Mesothelial cell of epicardium (in vitro differentiated cells): ENCODE measurements at places on chromosomes 7 and 10.

GRCh38 chr10:102599565-102600327, 44.5 kb upstream of the TRIM8 start:
- DNase-seq: no peak

GRCh38 chr7:24863626-24864025, 106.4 kb upstream of the GSDME start:
- no peak for DNase-seq

- DNase-seq: no peak
These were observed 36.6 kb upstream of the ZNRF2 start for GRCh38 chr7:30247541-30248401.

GRCh38 chr10:49598164-49598856, 11.8 kb upstream of the SLC18A3 start:
- no peak for DNase-seq

GRCh38 chr10:70233939-70234300, 691 bp upstream of the PPA1 start:
- DNase-seq: no peak

GRCh38 chr7:37393476-37393875, 55.2 kb downstream of the ELMO1 start:
- no peak for DNase-seq

- no peak for DNase-seq
These were observed 84.8 kb upstream of the CCNY start for GRCh38 chr10:35251373-35252100.

DNA sequence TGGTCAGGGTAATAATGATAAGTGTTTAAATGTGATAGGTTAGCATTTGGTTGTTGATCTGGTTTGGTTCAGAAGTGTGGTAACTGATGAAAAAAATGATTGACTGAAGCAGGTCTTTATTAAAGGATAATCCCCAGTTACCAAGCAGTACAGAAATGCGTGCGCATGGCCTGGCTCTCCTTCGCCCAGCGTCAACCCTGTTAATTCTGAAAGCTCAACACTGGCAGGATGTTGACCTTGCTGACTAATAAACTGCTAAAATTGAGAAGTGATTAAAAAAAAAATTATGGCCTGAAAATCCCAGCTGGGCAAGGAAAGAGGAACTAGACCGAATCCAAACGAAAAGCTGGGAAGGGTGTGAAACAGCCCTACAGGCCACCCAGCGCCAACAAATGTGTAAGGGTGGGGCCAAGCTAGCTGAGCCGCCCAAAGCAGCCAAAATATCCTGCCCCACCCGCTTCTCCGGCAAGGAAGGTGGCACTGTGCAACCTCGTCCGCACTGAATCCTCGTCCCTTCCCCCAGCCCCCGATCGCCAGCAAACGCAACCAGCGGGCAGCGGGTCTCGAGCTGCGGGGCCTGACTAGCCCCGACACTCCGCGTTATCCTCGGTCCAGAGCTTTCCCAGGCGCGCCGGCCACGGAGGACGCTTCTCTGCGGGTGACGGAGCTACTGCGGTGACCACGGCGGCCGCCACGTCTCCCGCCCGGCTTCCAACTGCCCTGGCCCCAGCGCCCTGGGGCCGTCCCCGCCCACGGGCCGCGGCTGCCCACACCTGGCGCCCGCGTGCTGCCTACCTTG, 561 bp downstream of the SHTN1 start:
- DNase-seq: peak; percentile 22

DNA sequence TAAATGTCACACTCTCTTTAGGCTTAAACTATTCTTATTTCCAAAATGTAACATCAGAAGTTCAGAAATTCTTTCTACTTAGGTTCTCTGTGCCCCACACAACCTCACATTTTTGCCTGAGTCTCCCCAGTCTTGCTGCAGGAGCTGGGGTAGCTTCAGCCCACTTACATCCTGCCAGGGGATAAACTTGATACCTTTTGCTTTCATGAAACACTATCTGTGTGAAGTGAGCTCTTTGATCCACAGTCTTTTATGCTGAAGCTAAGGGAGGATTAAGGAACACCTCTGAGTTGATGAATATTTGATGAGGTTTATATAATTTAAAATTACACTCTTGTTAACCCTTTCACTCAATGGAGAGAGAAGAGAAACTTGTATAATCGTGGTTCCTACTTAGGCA, 341.0 kb downstream of the AUTS2 start:
- no peak for DNase-seq

GRCh38 chr7:23287612-23288011, 11.5 kb upstream of the MALSU1 start:
- no peak for DNase-seq

GRCh38 chr7:82404652-82405051, 38.9 kb downstream of the CACNA2D1 start:
- no peak for DNase-seq

- DNase-seq: no peak
These were observed 23.9 kb downstream of the EPC1 start for GRCh38 chr10:32323051-32323450.

- DNase-seq: no peak
These were observed 20.7 kb downstream of the TOMM7 start for GRCh38 chr7:22801912-22802311.

DNA sequence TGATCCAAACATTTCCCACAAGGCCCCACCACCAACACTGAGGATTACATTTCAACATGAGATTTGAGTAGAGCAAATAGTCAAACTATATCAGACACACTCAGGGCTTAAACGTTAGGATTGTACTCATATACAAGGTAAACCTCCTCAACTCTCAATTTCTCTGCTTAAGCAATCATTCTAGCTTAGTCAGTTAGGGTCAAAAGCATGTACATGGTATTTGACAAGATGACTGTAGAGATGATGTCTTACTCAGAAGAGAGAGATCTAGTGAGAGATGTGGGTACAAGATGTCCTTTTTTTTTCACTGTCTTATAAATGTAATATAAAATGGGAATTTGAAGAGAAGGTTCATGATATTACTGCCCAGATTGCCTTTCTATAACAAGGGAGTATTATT, 270.1 kb downstream of the PRKG1 start:
- no peak for DNase-seq

DNA sequence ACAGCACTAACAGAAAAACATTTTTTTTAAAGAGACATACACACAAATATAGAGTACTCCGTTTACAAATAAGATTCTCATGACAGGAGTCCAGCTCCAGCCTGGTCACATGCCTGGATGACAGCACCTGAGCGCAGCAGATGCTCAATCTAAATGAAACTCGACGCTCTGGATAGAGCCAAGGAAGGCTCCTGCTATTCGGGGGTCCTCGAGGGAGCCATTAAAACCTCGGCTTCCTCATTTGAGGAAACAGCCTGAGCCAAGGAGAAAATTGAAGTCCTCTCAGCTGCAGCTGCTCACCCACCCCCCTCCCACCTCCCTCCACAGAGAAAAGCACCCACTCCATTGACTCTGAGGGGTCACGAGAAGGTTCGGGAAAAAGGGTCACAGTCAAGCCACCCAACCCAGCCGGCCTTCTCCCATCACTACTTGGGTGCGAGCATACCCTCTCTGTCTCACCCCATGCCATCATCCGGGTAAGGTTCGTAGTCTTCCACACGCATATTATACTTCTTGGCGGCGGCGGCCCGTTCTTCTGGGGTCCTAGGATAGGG, 673 bp downstream of the NDUFB8 start:
- DNase-seq: no peak

DNA sequence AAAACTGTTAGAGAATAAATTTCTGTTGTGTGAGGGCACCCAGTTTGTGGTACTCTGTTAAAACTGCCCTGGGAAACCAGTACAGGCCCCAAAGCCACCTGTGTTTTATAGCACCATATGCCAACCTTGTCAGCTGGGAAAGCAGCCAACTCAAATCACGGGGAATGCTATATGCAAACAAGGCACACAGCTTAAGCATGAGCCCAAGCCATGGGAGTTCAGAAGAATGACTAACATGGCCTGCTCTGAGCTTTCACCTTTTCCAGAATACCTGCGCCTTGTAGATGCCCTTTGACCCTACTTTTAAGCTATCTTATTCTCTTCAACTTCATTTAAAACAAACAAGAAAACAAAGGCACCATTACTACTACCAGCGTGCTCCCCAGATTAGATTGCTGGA, 5.5 kb upstream of the SLC25A13 start:
- no peak for DNase-seq

GRCh38 chr7:12851142-12851541, 163.7 kb downstream of the ARL4A start:
- no peak for DNase-seq

- no peak for DNase-seq
These were observed 335.1 kb upstream of the SEMA3A start for GRCh38 chr7:84529480-84530205.

- DNase-seq: no peak
These were observed 94.2 kb downstream of the ANKIB1 start for GRCh38 chr7:92340016-92340415.

- no peak for DNase-seq
These were observed 451.2 kb downstream of the SEMA3D start for GRCh38 chr7:84735677-84736076.

DNA sequence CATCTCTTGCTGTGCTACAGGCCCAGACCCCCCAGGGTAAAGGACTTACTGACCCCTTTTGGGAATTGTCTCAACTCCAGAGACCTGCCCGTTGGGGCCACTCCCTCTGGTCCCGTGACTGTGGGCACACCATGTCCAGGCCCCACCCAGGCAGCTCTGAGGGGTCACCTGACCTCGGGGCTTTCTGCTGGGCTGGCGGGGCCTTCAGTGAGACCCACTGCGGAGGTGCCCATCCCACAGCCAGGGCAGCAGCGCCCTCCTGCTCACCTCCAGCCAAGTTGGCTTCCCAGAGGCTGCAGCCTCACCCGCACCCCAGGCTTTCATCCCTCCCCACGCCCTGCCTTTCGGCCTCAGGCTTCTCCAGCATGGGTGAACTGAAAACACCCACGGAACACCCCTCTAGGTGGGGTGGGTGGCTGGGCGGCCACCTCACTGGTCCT, 147.2 kb downstream of the DNAJB6 start:
- peak; percentile 9 for DNase-seq

DNA sequence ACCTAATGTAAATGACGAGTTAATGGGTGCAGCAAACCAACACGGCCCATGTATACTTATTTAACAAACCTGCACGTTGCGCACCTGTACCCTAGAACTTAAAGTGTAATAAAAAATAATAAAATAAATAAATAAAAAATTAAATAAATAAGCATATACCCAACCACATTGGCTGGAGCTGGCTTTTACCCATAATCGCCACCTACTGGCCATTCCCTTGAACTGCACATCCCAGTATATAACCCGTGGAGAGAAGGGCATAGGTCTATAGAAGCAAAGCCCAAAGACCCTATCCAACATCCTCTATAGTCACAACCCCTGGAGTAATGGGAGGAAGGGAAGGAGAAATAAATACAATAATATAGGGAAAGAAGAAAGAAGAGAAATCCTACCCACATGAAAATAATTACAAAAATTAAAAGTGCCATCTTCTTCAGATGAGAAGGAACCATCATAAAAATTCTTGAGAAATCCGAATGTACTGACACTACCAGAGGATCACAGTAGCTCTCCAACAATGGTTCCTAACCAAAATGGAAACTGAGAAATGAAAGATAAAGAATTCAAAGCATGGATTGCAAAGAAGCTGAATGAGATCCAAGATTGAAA, 65.6 kb downstream of the TWIST1 start:
- no peak for DNase-seq

GRCh38 chr10:29229258-29229705, 59.6 kb upstream of the LYZL1 start:
- no peak for DNase-seq

GRCh38 chr10:50398823-50399222, 147.5 kb upstream of the ASAH2 start:
- DNase-seq: no peak

DNA sequence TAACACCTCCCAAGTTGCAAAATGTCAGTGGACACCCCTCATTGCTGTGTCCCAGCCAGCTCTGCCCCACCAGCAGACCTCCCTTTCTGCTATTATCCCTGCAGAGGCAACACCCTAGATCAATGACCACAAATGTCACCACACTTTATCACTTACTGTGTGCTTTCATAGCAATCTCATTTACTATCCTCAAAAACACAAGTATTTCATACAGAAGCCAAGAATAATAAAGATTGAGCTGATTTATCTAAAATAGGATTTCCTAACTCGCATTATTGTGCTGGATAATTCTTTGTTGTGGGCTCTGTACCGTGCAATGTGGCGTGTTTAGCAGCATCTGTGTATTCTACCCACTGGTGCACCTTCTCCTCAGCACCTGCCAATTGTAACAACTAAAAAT, 13.2 kb upstream of the ABCB5 start:
- no peak for DNase-seq

DNA sequence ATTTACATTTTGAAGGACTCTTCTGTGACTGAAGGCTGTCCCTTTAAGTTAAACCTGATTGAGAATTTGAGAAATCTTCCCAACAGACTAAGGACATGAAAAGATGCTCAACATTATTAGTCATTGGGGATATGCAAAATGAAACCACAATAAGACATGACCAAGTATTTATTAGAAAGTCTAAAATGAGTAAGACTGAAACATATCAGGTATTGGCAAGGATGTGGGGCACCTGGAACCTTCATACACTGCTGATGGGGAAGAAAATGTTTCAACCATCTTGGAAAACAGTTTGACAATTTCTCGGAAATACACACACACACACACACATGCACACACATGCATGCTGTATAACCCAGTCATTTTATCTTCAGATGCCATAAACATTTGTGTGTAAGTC, 132.1 kb upstream of the CDK6 start:
- DNase-seq: no peak

GRCh38 chr10:45418417-45418848, 44.4 kb downstream of the ALOX5 start:
- no peak for DNase-seq

GRCh38 chr7:136741941-136742340, 126.5 kb upstream of the CHRM2 start:
- DNase-seq: no peak

DNA sequence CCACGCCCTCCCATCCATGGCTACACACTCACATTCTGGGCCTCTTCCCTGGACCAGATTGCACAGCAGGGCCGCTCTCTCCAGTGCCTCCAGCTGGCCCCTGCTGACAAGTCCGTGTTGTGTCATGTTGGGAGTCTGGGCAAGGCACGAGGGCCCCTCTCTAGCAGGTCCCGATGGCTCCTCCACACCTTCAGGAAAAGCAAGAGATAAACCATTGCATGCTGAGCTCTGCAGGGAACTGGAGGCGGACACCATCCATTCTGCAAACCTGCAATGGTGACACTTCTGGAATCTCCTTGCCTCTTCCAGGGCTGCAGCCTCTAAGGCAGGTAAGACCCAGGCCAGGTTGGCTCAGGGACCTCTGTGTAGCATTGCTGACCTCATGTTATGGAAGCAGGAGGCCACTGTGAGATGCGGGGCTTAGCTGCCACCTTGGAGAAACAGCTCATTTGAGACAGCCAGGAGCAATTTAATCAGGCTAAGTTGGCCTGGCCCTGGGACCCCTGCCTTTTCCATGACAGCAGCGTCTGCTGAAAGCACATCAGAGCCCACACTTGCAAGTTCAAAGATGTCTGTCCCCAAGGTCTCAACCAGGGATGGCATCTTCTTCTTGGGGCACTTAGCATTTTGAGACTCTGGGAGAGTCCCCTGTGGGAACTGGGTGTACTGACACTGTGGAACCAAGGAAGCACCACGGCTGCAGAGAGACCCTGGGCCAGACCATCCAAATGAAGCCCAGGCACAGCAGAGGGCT, 34.2 kb upstream of the LEP start:
- DNase-seq: no peak
